Uterus (tissue), 4 donors: ENCODE measurements at places on chromosomes 12 and 14. TPM values are rescaled to one million over a fixed set of nuclear protein-coding genes. Genes with fewer than 3 reads are reported as not detected.

- no peak overlapping the region for H3K4me3 ChIP-seq
- H3K4me1 ChIP-seq, result no peaks in the 10 kb centered on the region
- no peak overlapping the region for H3K27ac ChIP-seq
- H3K36me3 ChIP-seq, result no peaks in the 10 kb centered on the region
Measured at GRCh38 chr14:101217080-101217463, 313.6 kb upstream of the RTL1 start.

DNA sequence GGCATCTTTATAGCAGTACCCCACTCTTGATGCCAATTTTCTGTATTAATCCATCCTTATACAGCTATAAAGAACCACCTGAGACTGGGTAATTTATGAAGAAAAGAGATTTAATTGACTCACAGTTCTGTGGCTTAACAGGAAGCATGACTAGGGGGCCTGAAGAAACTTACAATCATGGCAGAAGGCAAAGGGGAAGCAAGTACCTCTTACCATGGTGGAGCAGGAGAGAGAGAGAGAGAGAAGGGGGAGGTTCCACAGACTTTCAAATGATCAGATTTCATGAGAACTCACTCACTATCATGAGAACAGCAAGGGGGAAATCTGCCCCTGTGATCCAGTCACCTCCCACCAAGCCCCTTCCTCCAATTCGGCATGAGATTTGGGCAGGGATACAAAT lies 84.4 kb downstream of the SLC24A4 start:
- H3K27ac ChIP-seq, result no peak overlapping the region
- H3K27me3 ChIP-seq, result no peaks in the 10 kb centered on the region
- H3K4me3 ChIP-seq, result no peak overlapping the region
- DNase-seq, result no peak
- H3K36me3 ChIP-seq, result no peaks in the 10 kb centered on the region

- no peak overlapping the region for H3K4me3 ChIP-seq
- H3K36me3 ChIP-seq, result no peaks in the 10 kb centered on the region
- H3K27me3 ChIP-seq, result no peaks in the 10 kb centered on the region
- peak overlapping the region; percentile 92 for H3K27ac ChIP-seq
Measured at GRCh38 chr12:6280053-6280469, 30.4 kb upstream of the PLEKHG6 start.

GRCh38 chr12:115140981-115141655 lies 457.1 kb upstream of the TBX3 start:
- no peak overlapping the region for H3K27ac ChIP-seq
- H3K4me1 ChIP-seq, result no peaks in the 10 kb centered on the region
- no peaks in the 10 kb centered on the region for H3K36me3 ChIP-seq
- no peaks in the 10 kb centered on the region for H3K27me3 ChIP-seq
- no peak for DNase-seq

DNA sequence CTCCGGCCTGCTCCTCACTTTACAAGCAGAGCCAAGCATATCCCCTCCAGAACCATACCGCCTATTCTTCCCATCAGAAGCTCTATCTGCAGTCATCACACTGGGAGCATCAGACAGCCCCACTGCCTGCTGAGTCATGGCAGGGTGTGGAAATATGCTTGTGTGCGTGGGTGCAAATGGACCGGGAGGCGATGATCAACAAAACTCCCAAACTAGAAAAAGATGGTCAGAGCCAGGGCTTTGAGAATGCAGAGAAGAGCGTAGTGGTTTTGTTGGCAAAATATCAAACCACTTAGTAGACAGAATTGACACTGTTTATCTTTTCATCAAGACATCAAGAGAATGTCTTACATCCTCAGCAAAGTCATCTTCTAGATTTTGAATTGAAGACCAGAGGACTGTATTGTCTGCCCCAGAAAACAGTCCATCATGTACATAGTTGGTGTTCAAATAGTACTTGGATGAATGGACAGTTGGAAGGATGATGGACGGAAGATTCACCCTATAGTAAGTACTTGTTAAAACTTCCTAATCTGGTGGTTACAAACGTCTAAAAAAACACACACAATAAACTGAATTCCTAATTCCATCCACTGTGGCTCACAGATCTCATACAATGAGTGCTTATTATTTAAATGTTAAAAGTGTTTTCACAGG lies 54.9 kb downstream of the VWF start:
- no peak overlapping the region for H3K4me3 ChIP-seq
- no peak overlapping the region for H3K27ac ChIP-seq
- DNase-seq, result peak; percentile 48
- no peaks in the 10 kb centered on the region for H3K36me3 ChIP-seq
- H3K4me1 ChIP-seq, result no peaks in the 10 kb centered on the region
- no peaks in the 10 kb centered on the region for H3K27me3 ChIP-seq

DNA sequence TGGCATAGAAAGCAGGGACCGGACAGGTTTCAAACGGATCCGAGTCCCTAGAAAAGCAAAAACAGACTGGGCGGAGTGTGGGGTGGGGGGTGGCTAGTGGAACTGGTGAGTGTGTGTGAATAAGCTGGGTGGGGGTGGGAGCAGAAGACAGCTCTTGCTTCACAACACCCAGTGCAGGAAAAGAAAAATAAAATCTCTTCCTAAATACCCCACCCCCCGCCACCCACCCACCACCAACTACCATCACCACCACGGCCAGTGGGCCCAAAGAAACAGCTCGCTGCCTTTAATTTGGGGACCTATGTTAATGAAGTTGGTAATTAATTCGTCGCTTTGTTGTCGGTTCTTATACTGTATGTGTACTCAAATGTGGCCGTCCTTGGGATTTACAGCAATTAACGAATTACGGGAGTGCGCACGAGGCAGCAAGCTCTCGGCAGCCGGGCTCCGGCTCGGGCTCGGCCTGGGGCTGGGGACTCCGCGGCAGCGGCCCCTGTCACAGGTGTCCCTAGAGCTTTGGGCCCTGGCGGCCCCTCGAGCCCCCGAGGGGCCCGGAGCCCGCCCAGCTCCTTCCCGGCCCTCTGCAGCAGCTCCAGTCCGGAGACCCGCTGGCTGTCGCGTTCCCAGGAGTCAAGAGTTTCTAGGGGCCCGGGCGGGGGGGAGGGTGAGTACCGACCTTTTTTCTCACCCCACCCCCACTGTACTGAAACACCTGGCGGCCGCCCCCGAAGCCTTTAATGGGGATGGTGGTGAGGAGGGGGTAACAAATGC lies 1.5 kb upstream of the OTX2 start:
- no peak overlapping the region for H3K27ac ChIP-seq
- no peak for DNase-seq

DNA sequence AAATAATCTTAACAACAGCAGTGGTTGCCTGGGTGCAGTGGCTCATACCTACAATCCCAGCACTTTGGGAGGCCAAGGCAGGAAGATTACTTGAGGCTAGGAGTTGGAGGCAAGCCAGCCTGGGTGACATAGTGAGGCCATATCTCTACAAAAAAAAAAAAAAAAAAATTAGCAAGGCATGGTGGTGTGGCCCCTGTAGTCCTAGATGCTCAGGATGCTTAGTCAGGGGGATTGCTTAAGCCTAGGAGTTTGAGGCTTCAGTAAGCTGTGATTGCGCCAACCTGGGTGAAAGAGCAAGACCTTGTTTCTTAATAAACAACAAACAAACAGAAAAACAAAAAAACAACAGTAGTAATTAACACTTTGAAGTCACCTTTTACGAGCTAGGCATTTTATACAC lies 642 bp upstream of the ACSM4 start:
- no peak for DNase-seq
- no peak overlapping the region for H3K4me3 ChIP-seq
- H3K27me3 ChIP-seq, result no peaks in the 10 kb centered on the region
- no peak overlapping the region for H3K27ac ChIP-seq

DNA sequence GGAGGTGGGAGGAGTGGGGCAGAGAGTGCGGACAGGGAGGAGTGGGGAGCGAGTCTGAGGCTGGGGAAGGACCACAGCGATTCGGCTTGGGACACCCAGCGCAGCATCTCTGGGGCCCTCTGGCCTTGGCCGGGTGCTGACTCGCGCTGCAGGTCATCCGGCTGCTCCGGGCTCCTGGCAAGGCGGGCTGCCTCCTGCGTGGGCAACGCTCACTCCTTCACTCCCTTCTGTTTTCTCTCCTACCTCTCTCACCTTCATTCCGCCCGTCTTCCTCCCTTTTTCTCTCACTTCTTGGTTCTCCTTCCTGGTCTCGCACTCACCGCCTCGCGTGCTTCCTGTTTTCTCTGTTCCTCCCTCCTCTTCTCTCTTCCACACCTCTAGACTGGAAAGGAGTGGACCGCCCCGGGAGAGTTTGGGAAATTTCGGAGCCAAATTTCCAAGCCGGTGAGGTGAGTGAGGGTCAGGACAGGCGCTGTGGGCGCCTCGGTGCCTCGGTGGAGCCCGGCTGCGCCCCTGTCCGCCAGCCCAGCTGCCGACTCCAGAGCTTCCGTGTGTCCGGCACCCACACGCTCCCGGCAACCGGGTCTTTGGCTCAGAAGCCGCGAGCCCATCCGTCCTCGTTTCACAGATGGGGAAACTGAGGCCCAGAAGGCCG lies 86.7 kb downstream of the B4GALNT3 start:
- H3K4me3 ChIP-seq, result no peak overlapping the region
- H3K36me3 ChIP-seq, result no peaks in the 10 kb centered on the region
- H3K4me1 ChIP-seq, result no peaks in the 10 kb centered on the region
- no peak for DNase-seq
- no peak overlapping the region for H3K27ac ChIP-seq

- H3K4me3 ChIP-seq, result no peak overlapping the region
- H3K27ac ChIP-seq, result no peak overlapping the region
- H3K27me3 ChIP-seq, result no peaks in the 10 kb centered on the region
- H3K36me3 ChIP-seq, result no peaks in the 10 kb centered on the region
Measured at GRCh38 chr12:30814295-30814655, 59.5 kb upstream of the CAPRIN2 start.

GRCh38 chr14:60656686-60657455 lies 7.6 kb upstream of the SIX1 start:
- DNase-seq, result no peak
- no peaks in the 10 kb centered on the region for H3K36me3 ChIP-seq
- peak overlapping the region; percentile 54 for H3K4me3 ChIP-seq
- H3K27ac ChIP-seq, result no peak overlapping the region
- H3K4me1 ChIP-seq, result no peaks in the 10 kb centered on the region

GRCh38 chr12:122867691-122868461 lies 28.0 kb downstream of the VPS37B start:
- no peaks in the 10 kb centered on the region for H3K4me1 ChIP-seq
- H3K4me3 ChIP-seq, result no peak overlapping the region
- peak overlapping the region; percentile 3 for H3K27ac ChIP-seq
- H3K27me3 ChIP-seq, result no peaks in the 10 kb centered on the region
- DNase-seq, result no peak

- no peak overlapping the region for H3K4me3 ChIP-seq
- H3K4me1 ChIP-seq, result no peaks in the 10 kb centered on the region
- DNase-seq, result no peak
- H3K36me3 ChIP-seq, result no peaks in the 10 kb centered on the region
- H3K27ac ChIP-seq, result no peak overlapping the region
- no peaks in the 10 kb centered on the region for H3K27me3 ChIP-seq
Measured at GRCh38 chr12:114955414-114956014, 271.5 kb upstream of the TBX3 start.

- H3K4me1 ChIP-seq, result peaks cover 14% of the 10 kb centered on the region
- DNase-seq, result no peak
- no peak overlapping the region for H3K4me3 ChIP-seq
- H3K27me3 ChIP-seq, result no peaks in the 10 kb centered on the region
Measured at GRCh38 chr14:89368490-89369477, 48.2 kb downstream of the FOXN3 start.

DNA sequence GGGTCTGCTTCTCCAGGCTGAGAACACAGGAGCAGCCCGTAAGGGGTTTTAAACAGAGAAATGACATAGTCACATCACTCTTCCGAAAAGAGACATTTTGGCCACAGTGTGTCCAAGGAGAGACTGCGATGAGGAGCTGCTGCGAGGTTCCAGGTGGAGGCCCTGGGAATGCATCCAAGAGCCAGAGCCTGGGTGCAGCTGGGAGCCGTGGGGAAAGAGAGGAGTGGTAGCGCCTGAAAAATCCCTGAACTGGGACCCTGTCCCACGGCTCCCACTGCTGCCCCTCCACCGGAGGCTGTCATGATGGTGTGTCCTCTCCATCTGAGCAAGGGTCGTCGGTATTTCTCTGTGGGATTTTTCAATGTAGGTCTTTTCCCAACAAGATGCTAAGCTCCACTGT lies 146.9 kb downstream of the BCL11B start:
- H3K27ac ChIP-seq, result no peak overlapping the region
- H3K36me3 ChIP-seq, result no peaks in the 10 kb centered on the region
- H3K27me3 ChIP-seq, result no peaks in the 10 kb centered on the region
- no peak overlapping the region for H3K4me3 ChIP-seq
- DNase-seq, result no peak
- H3K4me1 ChIP-seq, result no peaks in the 10 kb centered on the region

GRCh38 chr12:117875744-117876435 lies 92.9 kb downstream of the KSR2 start:
- H3K4me1 ChIP-seq, result no peaks in the 10 kb centered on the region
- no peaks in the 10 kb centered on the region for H3K36me3 ChIP-seq
- no peak overlapping the region for H3K27ac ChIP-seq
- H3K4me3 ChIP-seq, result no peak overlapping the region
- no peak for DNase-seq
- no peaks in the 10 kb centered on the region for H3K27me3 ChIP-seq

- no peaks in the 10 kb centered on the region for H3K36me3 ChIP-seq
- H3K27ac ChIP-seq, result no peak overlapping the region
- DNase-seq, result no peak
- no peaks in the 10 kb centered on the region for H3K27me3 ChIP-seq
- H3K4me1 ChIP-seq, result no peaks in the 10 kb centered on the region
Measured at GRCh38 chr14:101961746-101962502, 2.4 kb upstream of the DYNC1H1 start.

DNA sequence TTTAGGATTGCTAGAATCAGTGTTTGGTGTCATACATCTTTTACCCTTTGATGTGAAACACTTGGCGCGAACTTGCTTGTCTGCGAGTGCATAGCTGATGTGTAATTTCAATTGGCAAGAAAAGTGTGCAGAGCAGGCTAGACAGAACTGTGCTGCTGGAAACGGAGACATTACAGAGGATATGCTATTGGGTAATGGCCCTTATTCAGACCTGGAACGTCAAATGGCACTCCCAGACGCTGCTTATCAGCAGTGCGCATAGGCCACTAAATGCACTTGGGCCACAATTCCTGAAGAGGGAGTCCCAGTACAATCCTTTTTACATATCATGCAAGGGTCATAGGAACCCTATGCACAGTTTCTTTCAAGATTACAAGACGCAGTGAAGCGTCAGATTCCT lies 15.7 kb upstream of the SLC10A1 start:
- H3K4me3 ChIP-seq, result no peak overlapping the region
- H3K36me3 ChIP-seq, result no peaks in the 10 kb centered on the region
- no peak for DNase-seq
- H3K27ac ChIP-seq, result no peak overlapping the region
- H3K27me3 ChIP-seq, result no peaks in the 10 kb centered on the region

TCL1B gene
- total RNA-seq, result not detected

PIK3C2G gene
- total RNA-seq, result under 0.01 TPM

CCDC38 gene
- not detected for total RNA-seq

SYNE3 gene
- 21.5 TPM for total RNA-seq

PYGL gene
- total RNA-seq, result 44.4 TPM

MYH6 gene
- not detected for total RNA-seq

STAC3 gene
- 2.8 TPM for total RNA-seq

TAS2R10 gene
- 2.3 TPM for total RNA-seq

CCDC196 gene
- not detected for total RNA-seq

DAO gene
- total RNA-seq, result not detected

SDS gene
- not detected for total RNA-seq

ZC2HC1C gene
- total RNA-seq, result 0.26 TPM

BAG5 gene
- 13.8 TPM for total RNA-seq
